ENCODE measurements at places on chromosomes 13 and 19.

DNA sequence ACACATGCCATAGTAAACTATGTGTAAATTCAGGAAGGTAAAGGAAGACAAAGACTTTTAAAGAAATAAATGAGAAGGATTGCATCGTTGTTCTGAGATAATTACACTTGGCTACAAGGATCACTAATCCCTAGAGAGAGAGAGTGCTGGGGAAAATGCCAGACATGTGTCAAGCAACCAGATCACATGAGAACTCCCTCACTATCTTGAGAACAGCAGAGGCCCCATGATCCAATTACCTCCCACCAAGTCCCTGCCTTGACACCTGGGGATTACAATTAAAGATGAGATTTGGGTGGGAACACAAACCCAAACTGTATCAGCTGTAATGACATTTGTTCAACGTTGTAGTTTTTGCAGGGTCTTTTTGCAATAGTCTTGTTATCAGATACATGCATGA, 1600.9 kb upstream of the MIR17HG start:
- DNase-seq: no peak

- DNase-seq: no peak
Observed at GRCh38 chr19:33403973-33404304, 30.4 kb downstream of the CEBPG start.

DNA sequence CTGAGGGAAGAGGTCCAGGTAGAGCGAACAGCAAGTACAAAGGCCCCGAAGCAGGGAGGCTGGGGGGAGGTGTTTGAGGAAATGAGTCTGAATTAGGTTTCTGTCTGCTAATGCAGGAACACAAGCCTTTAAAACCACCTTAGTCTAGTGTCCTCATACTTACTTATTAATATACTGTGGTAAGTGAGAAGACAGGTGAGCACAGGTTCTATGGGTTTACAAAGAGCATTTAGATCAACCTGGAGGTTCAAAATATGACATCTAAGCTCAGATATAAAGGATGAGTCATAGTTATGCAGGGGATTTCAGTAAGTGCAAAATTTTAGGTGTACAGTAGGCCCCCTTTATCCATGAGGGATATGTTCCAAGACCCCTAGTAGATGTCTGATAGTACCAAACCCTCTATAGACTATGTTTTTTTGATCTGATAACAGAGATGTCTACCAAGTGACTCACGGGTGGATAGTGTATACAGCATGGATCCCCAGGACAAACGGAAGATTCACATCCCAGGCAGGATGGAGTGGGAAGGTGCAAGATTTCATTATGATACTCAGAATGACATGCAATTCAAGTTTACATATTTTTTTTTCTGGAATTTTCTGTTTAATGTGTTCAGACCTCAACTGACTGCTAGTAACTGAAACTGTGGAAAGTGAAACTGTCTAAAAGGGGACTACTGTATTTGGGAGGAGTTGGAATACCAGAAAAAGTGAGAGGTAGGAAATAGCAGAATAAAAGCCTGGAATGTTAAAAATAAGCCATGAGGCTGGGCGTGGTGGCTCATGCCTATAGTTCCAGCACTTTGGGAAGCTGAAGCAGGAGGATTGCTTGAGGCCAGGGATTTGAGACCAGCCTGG, 18.2 kb upstream of the MED4 start:
- no peak for DNase-seq

DNA sequence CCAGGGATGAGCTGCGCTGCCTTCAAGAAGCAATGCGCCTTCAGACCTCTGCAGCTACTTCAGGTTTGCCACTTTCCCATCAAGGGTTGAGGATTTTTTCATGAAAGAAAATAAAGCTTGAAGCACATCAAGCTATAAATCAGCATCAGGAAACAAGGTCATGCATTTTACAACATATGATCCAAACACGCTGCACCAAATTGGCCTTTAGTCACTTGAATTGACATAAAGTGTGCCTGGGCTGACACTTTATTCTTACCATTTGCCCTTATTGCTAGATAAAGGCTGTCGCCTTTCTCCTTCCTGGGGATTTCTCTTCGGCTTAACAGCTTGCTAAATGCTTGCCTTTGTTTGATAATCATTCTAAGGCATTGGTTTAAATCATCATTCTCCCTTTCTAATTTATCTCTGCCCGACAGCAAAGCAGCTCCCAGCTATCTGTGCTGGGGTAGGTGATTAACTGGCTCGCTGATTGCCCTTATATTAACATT, 87.7 kb downstream of the LHFPL6 start:
- no peak for DNase-seq

DNA sequence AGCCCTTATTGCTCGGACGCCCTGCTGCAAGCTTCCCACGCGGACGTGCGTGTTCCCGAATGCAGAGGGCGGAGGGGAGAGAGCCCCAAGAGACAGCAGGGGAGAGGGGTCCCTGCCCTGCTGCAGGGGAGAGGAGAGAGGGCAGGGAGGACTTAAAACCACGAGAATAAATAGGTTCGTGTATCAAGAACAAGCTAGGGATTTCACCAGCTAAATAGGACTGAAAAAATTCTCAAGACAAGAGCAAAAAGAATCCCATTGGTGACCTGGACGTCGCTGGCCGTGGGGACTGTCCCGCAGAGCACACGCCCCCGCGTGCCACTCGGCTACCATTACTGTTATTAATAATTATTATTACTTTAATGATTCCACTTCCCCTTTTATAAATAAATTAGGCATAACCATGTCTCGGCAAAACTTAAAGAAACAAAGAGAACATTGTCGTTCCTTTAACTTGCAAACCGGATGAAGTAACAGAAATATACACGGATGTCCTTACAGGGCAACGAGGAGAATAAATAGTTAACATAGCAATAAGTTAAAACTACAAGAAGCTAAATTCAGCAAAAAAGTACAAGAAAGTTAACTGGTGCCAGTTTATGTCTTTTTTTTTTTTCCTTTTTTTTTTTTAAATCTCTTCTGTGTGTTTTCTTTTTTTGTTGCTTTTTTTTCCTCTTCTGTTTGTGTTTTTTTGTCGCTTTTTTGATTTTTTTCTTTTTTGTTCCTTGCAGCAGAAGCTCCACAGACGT, 16.6 kb downstream of the PRKCSH start:
- no peak for DNase-seq

- DNase-seq: no peak
Observed at GRCh38 chr13:104872153-104872552, 1663.3 kb downstream of the EFNB2 start.

DNA sequence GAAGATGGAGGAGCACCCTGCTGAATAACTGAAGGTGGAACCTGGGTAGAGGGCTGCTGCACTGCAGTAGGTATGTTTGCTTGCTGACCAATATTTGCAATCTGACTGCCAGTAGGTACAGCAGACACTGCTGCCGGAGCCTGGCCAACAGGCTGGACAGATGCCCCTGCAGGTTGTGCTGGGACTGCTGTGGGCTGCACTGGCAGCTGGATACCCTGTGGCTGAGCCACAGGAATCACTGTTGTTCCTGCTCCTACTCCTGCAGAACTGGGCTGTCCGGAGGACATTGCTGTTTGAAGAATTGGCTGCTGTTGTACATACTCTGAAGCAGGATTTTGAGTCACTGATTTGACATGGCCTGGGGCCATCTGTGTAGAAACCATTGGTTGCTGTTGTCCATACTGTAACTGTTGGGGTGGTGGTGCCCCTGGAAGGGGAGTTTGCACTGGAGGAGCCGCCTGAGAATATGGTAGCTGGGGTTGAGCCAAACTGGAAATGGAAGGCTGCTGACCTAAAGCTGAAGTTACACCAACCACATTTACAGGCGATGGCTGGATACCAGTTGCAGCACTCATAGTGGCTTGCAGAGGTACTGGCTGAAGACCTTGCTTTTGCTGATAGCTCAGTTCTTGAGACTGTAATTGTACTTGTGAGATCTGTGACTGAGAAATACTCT, 2.2 kb downstream of the TSC22D1 start:
- no peak for DNase-seq

GRCh38 chr19:58570770-58571574, 2.2 kb downstream of the MZF1 start:
- DNase-seq: no peak

DNA sequence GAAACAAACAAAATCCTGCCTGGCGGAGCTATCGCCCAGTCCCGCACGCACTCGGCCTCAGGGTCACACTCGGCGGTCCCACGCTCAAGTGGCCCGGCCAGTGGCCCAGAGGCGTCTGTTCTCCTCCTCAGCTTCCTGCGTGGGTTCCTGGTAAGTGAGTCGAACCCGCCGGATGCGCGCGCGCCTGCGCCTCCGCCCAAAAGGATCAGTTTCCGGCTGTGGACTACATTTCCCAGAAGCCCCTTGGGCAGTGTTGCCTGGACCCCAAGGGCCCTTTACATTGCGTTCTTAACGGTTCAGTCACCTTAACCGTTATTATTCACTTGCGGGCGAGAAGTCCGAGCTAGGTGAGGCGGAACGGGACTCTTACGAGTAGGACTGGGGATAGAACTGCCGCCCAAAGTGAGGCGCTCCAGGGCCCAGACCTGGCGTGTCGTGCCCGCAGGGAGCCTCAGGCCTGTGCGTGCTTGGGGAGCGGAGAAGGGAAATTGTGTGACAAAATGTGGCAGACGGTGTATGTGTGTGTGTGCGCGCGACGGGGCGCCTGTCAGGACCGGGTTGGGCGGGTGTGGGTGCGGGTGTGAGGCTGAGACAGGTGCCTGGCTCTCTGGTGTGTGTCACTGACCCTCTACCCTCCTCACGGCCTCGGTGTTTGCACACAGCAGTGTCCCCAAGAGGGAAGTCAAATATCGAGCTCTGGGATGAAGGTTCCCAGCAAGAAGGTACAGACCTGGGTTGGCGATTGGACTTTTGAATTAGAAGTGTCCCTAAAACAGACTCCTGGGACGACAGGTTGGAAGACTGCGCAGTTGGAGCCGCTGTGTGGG, at the start of gene ZNF546:
Gene ZNF546 (plus strand): TSS at position 250 of the 827 bp plus-strand sequence. CDS start 1,267 bp downstream, outside the sequence.
- DNase-seq: peak; percentile 80

DNA sequence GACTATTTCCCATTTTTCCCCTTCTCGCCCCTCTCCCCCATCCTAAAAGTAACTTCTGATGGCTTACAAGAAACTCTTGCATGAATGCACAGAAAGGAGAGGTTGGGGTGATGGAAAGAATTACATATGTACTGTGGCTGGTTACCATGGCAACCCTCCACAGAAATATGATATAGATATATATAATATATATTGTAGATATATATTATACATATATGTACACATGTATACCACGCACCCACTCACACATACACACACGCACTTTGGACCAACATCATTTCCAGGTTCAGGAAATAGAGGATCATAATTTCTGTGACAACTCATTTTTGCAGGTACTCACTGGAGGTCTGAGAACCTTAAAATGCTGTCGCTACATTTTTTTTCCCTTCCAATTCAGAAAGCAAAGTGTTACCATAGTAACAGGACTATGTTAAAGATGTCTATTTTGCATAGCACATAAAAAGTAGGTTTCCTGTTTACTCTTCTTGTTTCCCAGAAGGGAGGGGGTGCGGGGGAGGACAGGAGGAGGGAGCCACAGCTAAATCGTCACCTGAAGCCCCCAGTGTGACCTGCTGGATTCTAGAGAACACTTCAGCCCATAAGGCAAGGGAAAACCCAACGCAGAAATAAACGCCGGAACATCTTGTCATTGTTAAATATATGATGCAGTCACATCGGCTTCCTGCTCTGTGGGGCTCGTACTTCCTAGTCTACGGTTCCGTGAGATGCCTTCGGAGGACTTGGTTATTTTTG, 44.7 kb downstream of the EFNB2 start:
- DNase-seq: no peak
